ENCODE measurements at places on chromosomes 2 and 18. TPM values are rescaled to one million over a fixed set of nuclear protein-coding genes. Genes with fewer than 3 reads are reported as not detected.

- DNase-seq, result no peak
Observed at GRCh38 chr18:44039826-44040225, 640.9 kb upstream of the SETBP1 start.

GRCh38 chr2:117635481-117635880, 179.0 kb upstream of the DDX18 start:
- DNase-seq, result no peak

- DNase-seq, result no peak
Observed at GRCh38 chr2:100252811-100253698, 69.2 kb downstream of the LONRF2 start.

GRCh38 chr2:40480073-40480472, 28.2 kb upstream of the SLC8A1 start:
- DNase-seq, result no peak

GRCh38 chr18:56089612-56090258, 501.7 kb upstream of the TCF4 start:
- DNase-seq, result no peak

Gene ALPI
- not detected for total RNA-seq

Gene MALL
- total RNA-seq, result 0.55 TPM

Gene TBR1
- not detected for total RNA-seq

Gene RFTN2
- total RNA-seq, result 0.22 TPM

Gene CRYGC
- not detected for total RNA-seq

Gene TAF4B
- total RNA-seq, result 17.4 TPM

Gene COL6A3
- total RNA-seq, result 3.5 TPM
